ENCODE measurements at places on chromosomes 7 and 10.

- DNase-seq: peak; percentile 84
Observed at GRCh38 chr7:104225451-104225850, 17.6 kb upstream of the ORC5 start.

GRCh38 chr10:33122014-33122809, 164.2 kb upstream of the ITGB1 start:
- DNase-seq: no peak

DNA sequence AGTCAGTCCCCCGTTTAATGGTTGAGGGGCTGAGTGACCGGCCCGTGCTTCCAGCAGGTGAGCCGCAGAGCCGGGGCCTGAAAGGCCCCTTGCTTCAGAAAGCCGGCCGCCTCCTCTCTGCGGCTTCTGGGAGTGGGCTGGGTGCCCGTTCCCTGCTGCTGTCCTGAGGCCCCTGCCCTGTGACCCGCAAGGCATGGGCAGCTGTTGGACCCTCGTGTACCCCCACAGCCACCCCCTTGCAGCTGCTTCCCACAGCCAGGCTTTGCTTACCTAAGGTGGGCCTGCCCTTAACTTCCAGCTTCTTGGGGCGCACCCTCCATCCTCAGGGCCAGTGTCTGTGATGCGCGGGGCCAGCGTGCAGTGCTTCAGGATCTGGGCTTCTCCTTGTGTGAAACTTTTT, 26.6 kb downstream of the PFKFB3 start:
- no peak for DNase-seq

DNA sequence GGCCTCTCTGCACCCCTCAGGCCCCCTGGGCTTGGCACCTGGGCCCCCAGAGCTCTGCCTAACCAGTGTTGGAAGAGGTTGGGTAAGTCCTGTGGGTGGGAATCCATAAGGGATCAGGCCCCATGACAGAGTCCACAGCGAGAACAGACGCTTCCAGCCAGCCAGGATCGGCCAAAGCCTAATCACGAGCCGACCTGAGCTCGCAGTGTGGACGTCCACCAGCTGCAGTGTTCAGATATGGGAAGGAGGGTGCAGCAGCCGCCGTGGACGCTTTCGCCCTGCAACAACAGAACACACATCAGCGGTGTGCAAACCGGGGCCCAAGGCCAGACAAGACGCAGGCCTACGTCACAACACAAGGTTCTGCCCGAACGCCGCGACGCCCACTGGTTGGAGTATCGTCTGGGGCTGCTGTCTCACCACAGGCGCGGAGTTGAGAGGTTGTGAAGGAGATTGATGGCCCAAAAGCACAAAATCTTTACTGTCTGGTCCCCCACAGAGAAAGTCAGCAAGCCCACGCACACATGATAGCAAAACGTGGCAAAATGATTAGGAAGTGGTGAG, 102.1 kb downstream of the FOXL3 start:
- no peak for DNase-seq

DNA sequence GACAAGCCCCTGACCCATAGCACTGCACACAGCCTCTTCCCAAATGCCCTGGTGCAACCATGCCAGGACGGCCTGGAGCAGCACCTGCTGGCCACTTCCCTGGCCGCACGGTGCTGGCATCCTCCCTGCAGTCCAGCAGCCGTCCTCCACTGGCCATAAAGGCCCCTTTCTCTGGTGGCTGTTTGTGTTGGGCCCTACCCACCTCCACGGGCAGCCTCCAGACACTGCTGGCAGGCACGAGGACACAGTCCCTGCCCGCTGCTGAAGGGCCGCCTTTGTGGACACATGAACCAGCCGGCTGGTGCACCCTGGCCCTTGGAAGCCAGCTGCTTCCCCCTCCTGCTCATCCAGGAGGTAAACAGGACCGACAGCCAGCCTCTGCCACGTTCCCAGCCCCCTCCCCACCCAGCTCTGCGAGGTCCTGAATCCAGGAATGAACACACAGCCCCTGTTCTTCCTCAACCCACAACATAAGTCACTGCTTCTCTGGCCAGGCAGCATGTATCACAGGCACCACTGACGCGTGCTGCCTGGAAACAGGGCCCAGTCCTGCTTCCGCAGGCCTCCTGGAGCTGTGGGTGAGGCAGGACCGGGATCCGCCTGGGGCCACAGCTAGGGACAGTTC, 43.8 kb downstream of the SPOCK2 start:
- DNase-seq: no peak

- no peak for DNase-seq
Observed at GRCh38 chr7:118245267-118246040, 20.9 kb downstream of the ANKRD7 start.

DNA sequence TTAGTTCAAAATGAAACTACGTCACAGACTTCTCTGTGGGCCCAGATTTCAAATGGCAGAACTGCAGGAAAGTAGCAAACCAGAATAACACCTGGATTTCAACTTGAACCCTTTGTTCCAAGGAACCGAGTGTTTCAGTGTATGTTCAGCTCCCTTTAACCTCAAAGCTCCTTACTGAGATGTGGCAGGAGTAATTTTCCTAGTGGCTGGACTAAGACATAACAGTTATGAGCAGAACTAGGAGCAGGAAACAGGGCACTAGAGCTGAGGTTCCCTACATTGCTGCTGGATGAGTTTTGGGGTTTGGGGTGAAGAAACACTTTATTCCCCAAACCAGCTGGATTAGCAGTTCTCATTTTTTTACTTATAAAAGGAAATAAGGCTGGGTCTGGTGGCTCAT, 50.1 kb downstream of the NSUN6 start:
- DNase-seq: no peak

- peak; percentile 64 for DNase-seq
Observed at GRCh38 chr7:84916161-84916560, 270.7 kb downstream of the SEMA3D start.

GRCh38 chr10:17652585-17652984, 8.6 kb downstream of the STAM start:
- DNase-seq: no peak

DNA sequence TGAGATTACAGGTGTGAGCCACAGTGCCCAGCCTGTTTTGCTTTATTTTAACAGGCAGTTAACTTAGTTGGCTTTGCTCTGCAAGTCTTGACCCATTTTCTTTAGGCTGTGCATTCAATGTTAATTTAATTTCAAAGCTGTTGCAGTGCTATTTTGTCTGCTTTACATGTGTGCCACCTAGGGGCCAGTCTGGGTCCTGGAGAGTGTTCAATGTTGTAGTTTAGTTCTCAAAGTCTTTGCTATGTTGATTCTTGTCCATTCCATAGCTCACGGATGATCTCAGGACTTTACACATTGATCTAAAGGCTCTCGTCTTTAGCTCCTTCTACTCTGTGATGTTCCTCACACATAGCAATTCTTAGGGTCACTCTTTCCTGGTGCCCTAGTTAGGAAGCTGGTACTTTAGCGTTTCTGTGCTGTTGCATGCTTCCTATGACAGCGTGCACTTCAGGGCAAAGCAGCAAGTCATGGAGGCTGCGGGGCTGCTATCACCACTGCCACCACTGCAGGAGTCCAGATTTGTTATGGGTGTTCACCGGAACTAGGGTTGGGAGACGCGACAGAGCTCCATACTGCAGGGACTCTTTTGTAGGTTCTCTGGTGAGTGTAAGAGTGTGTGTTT, 16.4 kb upstream of the ABCA13 start:
- peak; percentile 31 for DNase-seq

DNA sequence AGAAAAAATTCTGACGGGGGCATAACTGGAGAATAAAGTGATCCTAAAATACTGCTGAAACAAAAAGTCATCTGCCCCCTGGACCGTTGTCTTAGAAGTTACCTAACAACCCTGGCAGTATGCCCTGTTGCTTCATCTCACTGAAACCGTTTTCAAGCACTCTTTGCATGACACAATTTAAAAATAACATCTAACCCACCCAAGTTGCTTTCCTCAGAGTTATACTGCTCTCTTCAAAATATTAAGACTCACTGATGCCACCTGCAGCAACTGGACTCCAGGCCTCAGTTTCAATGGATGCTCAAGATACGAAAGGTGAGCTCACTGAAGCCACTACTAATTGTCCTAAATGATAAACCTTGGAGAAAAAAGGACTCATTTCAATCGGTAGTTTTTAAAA, 57.4 kb downstream of the CDK6 start:
- DNase-seq: no peak

DNA sequence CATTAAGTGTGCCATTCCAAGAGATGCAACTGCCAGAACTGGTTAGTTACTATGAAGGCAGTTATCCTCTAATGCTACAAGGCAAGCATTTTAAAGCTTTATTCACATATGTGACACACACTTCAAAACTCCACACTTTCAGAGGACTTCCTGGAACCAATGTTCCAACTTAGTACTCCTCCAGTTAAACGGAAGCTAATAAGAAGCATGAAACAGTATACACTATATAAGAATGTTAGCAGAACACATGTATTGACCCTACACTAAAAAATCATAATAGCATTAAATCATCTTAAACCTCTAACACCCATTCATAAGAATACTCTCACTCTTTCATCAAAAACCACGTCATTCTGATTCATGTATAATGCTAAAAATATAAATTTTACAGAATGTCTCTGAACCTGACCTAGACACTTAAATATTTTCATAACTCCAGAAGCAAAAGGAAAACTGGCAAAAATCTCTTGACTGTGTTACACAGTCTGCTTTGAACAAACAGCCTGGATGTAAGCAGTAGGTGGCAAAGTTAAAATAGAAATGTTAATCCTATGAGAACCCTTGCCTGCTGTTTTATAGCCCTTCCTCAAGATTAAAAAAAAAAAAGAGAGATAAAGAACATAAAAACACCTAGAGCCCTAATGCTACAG, 135.0 kb downstream of the SEMA3C start:
- peak; percentile 58 for DNase-seq

DNA sequence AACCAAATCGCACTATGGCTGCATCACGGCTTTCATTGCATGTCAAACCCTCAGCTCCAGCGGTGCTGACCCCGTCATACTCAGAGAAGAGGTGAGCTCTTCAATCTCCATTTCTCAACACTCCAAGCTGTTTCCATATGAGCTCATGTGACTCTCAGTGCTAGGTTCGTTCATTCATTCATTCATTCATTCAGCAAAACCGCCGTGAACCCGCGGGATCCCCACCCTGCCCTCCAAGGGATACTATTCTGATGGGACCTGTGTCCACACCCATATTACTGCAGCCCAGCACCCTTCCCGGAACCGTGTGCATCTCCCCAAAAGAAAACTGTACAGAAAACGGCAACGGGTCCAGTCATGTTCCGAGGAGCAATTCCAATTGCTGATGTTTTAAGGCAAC, 184.7 kb downstream of the DIP2C start:
- DNase-seq: no peak

GRCh38 chr10:4266416-4267085, 481.5 kb upstream of the KLF6 start:
- no peak for DNase-seq

GRCh38 chr10:30073045-30073766, 13.8 kb upstream of the JCAD start:
- no peak for DNase-seq

GRCh38 chr7:45416846-45417245, 157.3 kb upstream of the ADCY1 start:
- DNase-seq: no peak

DNA sequence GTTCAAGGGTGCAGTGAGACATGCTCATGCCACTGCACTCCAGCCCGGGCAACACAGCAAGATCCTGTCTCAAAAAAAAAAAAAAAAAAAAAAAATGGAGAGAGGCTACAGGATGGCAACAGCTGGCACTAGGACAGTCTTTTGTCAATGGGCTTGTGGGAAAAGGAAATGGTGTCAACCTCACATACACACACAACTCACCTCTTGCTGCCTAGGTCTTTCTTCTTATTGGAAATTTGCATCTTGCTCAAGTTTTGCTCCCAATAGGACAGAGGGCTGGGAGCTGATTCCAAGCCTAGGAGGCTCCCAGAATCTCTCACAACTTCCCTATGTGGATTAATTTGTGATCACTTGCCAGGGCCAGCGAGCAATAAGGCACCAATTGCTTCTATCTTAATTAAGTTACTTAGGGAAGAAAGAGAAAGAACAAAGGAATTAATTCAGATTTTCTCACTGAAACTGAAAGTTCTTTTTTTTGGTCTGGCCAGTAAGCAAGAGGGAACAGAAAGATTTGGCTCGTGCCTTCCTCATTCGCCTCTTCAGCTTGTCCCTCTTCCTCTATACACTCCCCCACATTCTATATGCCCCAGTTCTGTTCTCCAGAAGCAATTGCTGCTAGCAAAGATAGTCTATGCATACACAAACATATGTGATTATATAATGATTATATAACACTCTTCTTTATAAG, 33.8 kb downstream of the MAP3K8 start:
- DNase-seq: no peak

GRCh38 chr10:23326544-23327307, 17.9 kb downstream of the C10orf67 start:
- no peak for DNase-seq

- no peak for DNase-seq
Observed at GRCh38 chr7:76300166-76300731, 2.2 kb upstream of the HSPB1 start.

DNA sequence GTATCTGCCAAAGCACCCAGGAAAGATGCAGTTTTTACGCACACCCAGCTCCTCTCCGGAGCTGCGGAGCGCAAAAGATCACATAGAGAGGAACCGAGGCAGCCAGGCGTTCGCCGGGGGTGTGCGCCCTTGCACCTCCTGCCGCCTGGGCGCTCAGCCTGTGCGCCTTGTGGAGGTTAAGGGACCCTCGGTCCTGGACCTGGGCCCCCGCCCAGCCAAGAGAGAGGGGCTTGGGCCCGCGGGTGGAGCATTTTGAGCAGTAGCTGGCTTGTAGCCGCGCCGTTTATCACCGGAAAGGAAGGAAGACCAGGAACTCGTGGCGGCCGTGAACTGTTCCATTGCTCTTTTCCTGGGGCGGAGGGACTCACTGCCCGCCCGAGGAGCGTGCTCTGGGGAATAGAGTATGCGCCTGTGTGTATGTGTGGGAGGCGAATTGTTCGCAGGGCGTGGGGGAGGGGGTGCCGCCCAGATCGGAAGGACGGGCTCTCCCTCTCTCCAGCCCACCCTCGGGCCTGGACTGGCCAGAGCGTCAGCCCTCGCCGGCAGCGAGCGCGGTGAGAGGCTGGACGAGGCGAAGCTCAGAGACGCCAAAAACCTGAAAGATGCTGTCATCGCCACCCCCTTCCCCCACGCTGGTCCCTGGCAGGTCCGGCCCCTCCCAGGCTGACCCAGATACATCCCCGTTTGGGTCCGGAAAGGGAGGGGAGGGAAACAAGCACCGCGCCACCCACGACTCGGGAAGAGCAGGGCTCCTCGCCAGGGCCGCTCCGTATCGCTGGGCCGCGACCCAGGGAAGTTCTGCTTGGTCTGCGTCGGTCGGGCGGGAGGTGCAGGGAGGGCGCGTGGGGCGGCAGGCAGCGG, 1.2 kb upstream of the WNT2 start:
- no peak for DNase-seq

Measured in NCI-H82 (cell line).